Ovary (tissue), 10 donors: ENCODE measurements at places on chromosomes 4 and X.

- H3K27me3 ChIP-seq, result no peaks in the 10 kb centered on the region
- no peaks in the 10 kb centered on the region for H3K36me3 ChIP-seq
- no peak for DNase-seq
Measured at GRCh38 chr4:93243262-93243661, 585.3 kb upstream of the ATOH1 start.

DNA sequence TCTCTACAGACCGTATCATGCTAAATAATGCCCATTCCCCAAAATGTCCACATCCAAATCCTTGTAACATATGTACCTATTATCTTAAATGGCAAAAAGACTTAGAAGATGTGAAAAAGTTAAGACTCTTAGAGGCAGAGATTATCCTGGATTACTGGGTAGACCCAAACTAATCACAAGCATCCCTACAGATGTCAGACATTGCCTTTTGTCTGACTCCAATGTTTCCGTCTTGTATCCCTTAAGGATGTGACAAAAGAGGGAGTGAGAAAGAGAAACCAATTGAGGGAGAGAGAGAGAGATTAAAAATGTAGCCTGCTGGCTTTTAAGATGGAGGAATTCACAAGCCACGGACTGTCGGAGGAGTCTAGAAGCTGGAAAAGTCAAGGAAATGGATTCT, 401.9 kb upstream of the FSTL5 start:
- no peak overlapping the region for H3K27ac ChIP-seq
- no peak for DNase-seq
- no peaks in the 10 kb centered on the region for H3K4me1 ChIP-seq
- peaks cover 4% of the 10 kb centered on the region for H3K27me3 ChIP-seq
- H3K36me3 ChIP-seq, result no peaks in the 10 kb centered on the region

GRCh38 chrX:57083143-57083542, 38.2 kb downstream of the SPIN2B start:
- H3K4me1 ChIP-seq, result no peaks in the 10 kb centered on the region
- H3K36me3 ChIP-seq, result no peaks in the 10 kb centered on the region
- DNase-seq, result no peak
- no peaks in the 10 kb centered on the region for H3K27me3 ChIP-seq

GRCh38 chr4:79788884-79789283, 284.1 kb downstream of the ANTXR2 start:
- no peak overlapping the region for H3K4me3 ChIP-seq
- H3K36me3 ChIP-seq, result no peaks in the 10 kb centered on the region
- H3K27me3 ChIP-seq, result no peaks in the 10 kb centered on the region
- H3K27ac ChIP-seq, result no peak overlapping the region
- H3K4me1 ChIP-seq, result no peaks in the 10 kb centered on the region

DNA sequence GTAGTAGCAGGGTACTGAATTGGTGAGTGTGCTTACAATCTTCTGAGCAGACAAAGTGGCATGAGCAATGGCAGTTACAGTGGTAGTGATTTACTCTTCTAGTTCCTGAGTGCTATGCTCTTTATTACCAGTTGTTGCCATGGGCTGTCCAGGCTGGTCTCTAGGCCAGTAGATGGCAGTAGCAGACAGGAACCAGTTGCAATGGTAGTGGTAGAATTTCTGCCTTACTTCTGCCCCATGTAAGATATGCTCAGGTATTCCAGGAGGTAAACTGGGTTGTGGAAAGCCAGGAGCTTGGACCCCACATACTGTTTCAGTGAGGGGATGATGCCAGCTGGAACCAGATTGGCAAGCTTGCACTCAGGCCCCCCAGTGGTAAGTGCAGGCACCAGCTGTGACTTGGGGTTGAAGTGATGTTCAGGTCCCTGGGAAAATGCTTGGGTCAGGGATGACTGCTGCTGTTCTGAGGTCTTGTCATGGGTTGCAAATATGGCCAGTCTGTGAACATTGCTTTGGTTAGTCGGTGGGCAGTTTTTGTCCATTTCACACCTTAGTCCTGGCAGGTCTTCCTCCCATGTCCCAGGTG, 63.0 kb upstream of the ZXDB start:
- DNase-seq, result no peak
- H3K27ac ChIP-seq, result no peak overlapping the region
- no peaks in the 10 kb centered on the region for H3K27me3 ChIP-seq
- H3K4me1 ChIP-seq, result no peaks in the 10 kb centered on the region

DNA sequence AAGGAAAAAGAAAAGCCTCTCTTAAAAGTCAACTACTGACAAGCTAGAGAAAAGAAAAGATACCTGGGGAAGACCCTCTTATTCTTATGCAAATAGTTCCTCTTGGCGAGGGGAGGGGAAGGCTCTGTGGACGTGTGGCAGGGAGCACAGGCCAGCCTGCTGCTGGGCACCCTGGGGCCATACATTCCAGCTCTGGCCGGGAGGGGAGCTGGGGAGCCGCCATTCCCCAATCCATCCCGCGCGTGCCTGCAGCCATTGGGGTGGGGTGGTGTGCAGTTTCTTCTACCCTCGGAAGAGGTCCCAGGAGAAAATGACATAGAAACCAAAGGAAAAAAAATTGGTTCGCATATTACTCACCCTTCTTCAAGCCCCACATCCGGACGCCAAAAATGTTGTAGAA, 1496.4 kb downstream of the RPA4 start:
- H3K27me3 ChIP-seq, result no peaks in the 10 kb centered on the region
- DNase-seq, result no peak
- no peaks in the 10 kb centered on the region for H3K4me1 ChIP-seq
- no peak overlapping the region for H3K4me3 ChIP-seq
- no peaks in the 10 kb centered on the region for H3K36me3 ChIP-seq

- no peak overlapping the region for H3K4me3 ChIP-seq
- no peak overlapping the region for H3K27ac ChIP-seq
- H3K36me3 ChIP-seq, result no peaks in the 10 kb centered on the region
- no peaks in the 10 kb centered on the region for H3K4me1 ChIP-seq
Measured at GRCh38 chr4:94722748-94723147, 35.0 kb upstream of the BMPR1B start.

- no peaks in the 10 kb centered on the region for H3K27me3 ChIP-seq
- DNase-seq, result no peak
- H3K4me1 ChIP-seq, result no peaks in the 10 kb centered on the region
Measured at GRCh38 chrX:80578517-80579105, 158.4 kb downstream of the TENT5D start.

GRCh38 chr4:2793586-2794485, 951 bp downstream of the SH3BP2 start:
- no peaks in the 10 kb centered on the region for H3K36me3 ChIP-seq
- DNase-seq, result peak; percentile 36
- peak overlapping the region; percentile 53 for H3K4me3 ChIP-seq
- H3K27me3 ChIP-seq, result no peaks in the 10 kb centered on the region
- H3K27ac ChIP-seq, result no peak overlapping the region
- peaks cover 14% of the 10 kb centered on the region for H3K4me1 ChIP-seq

- no peaks in the 10 kb centered on the region for H3K4me1 ChIP-seq
- no peak overlapping the region for H3K4me3 ChIP-seq
Measured at GRCh38 chrX:110665223-110666002, 130.2 kb downstream of the CHRDL1 start.

DNA sequence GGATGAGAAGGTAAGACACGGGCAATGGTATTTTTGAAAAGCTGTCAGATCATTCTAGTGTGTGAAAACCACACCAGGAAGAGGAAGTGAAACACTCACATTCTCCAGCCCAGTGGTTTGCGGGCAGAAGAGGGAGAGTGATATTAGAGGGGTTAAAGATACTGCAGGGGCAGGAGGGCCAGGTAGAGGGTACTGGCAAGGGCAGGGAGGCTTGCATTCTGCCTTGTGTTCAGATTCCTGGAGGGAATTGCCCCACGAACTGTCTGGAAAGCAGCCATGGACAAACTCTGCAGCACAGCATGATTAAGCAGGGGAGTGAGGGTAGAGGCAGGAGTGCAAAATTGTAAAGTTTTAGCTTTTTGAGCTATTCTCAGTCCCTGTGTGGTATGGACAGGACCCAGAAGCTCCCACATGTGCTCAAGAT, 30.9 kb downstream of the NIPAL1 start:
- H3K4me3 ChIP-seq, result no peak overlapping the region
- no peak for DNase-seq
- no peaks in the 10 kb centered on the region for H3K4me1 ChIP-seq
- no peaks in the 10 kb centered on the region for H3K36me3 ChIP-seq

DNA sequence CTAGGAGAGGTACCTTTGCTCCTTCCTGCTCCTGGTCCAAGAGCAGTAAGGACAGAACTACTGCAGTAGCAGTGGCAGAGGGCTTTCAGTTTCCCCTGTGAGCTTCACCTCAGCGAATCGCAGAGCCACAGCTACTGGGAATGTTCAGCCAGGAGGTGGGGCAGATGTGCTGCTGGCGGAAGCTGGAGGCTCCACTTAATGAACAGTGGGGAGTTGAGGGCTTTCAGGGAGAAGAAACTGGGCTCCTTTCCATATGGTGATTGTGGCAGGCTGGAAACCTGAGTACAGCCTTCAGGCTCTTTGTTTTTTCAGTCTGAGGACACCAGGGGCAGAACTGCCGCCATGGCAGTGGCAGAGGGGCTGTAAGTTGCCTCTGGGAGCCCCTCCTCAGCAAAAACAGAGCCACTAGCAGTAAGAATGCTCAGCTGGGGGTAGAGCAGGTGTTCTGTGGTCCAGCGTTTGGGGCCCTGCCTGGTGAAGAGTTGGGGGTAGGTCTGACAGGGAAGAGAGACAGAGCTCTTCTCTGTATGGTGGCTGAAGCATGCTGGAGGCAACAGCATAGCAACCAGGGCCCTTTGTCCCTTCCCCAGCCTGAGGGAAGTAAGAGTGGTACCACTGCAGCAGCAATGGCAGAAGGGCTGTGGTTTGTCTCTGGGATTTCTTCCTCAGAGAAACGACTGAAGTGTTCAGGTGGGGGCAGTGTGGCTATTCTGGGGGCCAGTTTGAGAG, 106.0 kb upstream of the GRXCR1 start:
- no peak overlapping the region for H3K27ac ChIP-seq
- no peaks in the 10 kb centered on the region for H3K27me3 ChIP-seq
- no peaks in the 10 kb centered on the region for H3K4me1 ChIP-seq
- no peaks in the 10 kb centered on the region for H3K36me3 ChIP-seq
- no peak for DNase-seq
- no peak overlapping the region for H3K4me3 ChIP-seq

- DNase-seq, result no peak
- H3K4me3 ChIP-seq, result no peak overlapping the region
- H3K4me1 ChIP-seq, result no peaks in the 10 kb centered on the region
- H3K36me3 ChIP-seq, result no peaks in the 10 kb centered on the region
- no peaks in the 10 kb centered on the region for H3K27me3 ChIP-seq
- H3K27ac ChIP-seq, result no peak overlapping the region
Measured at GRCh38 chrX:134676436-134676835, 18.2 kb upstream of the PLAC1 start.

DNA sequence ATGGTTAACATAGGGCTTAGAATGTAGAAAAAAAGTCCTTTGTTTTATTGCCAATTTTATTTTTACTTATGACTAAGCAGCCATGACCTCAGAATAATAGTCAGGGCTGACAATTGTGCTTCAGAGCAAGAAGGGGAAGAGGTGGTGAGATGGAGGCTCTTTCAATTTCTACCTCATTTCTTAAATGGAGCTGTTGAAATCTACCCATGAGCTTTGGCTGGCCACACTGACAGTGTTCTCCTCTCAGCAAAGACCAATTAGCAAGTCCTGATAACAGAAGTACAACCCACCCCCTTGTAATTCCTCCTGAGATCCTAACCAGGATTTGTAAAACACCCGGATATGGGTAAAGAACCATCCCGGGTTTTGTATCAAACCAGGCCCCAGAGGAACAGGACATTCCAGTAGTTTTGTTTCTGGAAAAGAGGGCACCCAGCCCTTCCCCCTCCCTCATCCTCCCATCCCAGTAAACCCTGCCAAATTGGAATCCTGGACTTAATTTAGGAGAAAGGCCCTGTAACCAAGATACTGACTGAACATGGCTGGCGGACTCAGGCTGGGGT, at the start of gene HEPH:
TSS of gene HEPH (plus strand) at position 399 of the 563 bp plus-strand sequence. CDS start 6,324 bp downstream, outside the sequence.
- no peaks in the 10 kb centered on the region for H3K27me3 ChIP-seq
- no peaks in the 10 kb centered on the region for H3K36me3 ChIP-seq
- H3K27ac ChIP-seq, result no peak within 1 kb of the TSS
- H3K4me1 ChIP-seq, result no peaks in the 10 kb centered on the region
- peak within 1 kb of the TSS; percentile 21 for H3K4me3 ChIP-seq

DNA sequence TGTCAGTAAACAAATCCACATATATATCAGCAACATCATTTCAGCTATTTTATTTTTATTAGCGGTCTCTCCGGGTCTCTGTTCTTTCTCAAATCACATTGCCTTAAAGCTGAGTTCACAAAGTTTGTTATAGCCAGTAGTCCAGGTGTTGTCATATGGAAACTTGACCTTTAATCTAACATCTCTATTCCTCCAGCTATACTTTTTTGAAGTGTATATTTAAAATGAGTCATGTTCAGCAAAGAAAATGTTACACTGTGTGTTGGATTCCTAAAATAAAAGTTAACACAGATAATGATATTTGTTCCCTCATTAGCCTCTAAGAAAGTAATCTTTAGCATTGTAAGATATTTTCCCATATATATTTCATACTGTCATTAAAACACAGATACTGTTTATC, 63.6 kb downstream of the SMARCAD1 start:
- H3K36me3 ChIP-seq, result no peaks in the 10 kb centered on the region
- DNase-seq, result no peak
- no peak overlapping the region for H3K4me3 ChIP-seq
- H3K27me3 ChIP-seq, result no peaks in the 10 kb centered on the region

DNA sequence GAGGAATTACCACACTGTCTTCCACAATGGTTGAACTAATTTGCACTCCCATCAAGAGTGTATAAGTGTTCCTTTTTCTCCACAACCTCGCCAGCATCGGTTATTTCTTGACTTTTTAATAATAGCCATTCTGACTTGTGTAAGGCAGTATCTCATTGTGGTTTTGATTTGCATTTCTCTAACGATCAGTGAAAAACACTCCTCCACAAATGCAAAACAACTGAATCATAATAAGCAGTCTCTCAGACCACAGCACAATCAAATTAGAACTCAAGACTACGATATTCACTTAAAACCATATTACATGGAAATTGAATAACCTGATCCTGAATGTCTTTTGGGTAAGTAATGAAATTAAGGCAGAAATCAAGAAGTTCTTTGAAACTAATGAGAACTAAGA, 371.7 kb downstream of the CXXC4 start:
- no peak overlapping the region for H3K27ac ChIP-seq
- H3K4me3 ChIP-seq, result no peak overlapping the region
- no peaks in the 10 kb centered on the region for H3K4me1 ChIP-seq
- no peak for DNase-seq
- H3K36me3 ChIP-seq, result no peaks in the 10 kb centered on the region

DNA sequence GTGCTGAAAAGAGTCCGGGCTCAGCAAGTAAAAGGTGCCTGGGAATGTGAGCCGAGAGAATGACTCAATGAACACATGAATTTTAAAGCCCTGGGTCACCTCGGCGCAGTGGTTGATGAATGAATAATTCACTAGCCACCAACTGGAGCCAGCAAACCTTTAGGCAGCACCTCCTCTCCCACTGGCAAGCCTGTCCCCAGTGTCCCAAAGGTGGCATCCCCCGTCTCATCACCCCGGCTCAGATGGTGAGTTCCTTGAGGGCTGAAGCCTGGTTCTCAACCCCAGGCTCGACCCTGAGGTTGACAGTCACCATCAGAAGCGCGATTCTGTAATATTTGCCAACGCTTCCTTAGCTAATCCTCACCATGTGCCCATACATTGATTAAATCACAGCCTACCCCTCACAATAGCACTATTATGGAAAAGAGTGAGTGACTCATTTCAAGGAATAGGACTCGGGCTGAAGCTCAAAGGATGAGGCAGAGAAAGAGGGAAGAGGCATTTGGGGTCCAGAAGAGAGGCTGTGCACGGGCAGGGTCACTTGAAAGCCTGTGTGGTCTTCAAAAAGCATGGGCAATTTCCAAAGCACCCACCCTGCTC, 2.7 kb upstream of the CCNQ start:
- H3K27me3 ChIP-seq, result no peaks in the 10 kb centered on the region
- no peaks in the 10 kb centered on the region for H3K36me3 ChIP-seq
- no peak overlapping the region for H3K27ac ChIP-seq
- no peaks in the 10 kb centered on the region for H3K4me1 ChIP-seq
- H3K4me3 ChIP-seq, result no peak overlapping the region
